ENCODE measurements at places on chromosomes 4 and X. TPM values are rescaled to one million over a fixed set of nuclear protein-coding genes. Genes with fewer than 3 reads are reported as not detected.

The KIAA1210 gene
- not detected for total RNA-seq

The RRH gene
- total RNA-seq = under 0.01 TPM

The ACOT9 gene
- total RNA-seq = 71.6 TPM

The RS1 gene
- not detected for total RNA-seq

The CSN1S1 gene
- total RNA-seq = not detected

The BEX1 gene
- 4.4 TPM for total RNA-seq

The SPANXA2 gene
- 0.29 TPM for total RNA-seq

The SOWAHB gene
- under 0.01 TPM for total RNA-seq

The FAM9A gene
- not detected for total RNA-seq

The PCDH19 gene
- 0.59 TPM for total RNA-seq

The PITX2 gene
- 0.36 TPM for total RNA-seq

The DCAF4L1 gene
- total RNA-seq = under 0.01 TPM

The MAGEA12 gene
- total RNA-seq = not detected

The TRPC5OS gene
- total RNA-seq = not detected

The GC gene
- not detected for total RNA-seq

The CLNK gene
- total RNA-seq = not detected
